ENCODE measurements at places on chromosomes 7 and 10.

GRCh38 chr10:10845185-10845584 lies 172.5 kb upstream of the CELF2 start:
- no peak for DNase-seq

GRCh38 chr10:58477122-58477521 lies 35.5 kb upstream of the BICC1 start:
- no peak for DNase-seq

- DNase-seq = no peak
Observed at GRCh38 chr10:88913127-88913526, 33.1 kb downstream of the STAMBPL1 start.

GRCh38 chr7:31249671-31250070 lies 90.9 kb downstream of the NEUROD6 start:
- DNase-seq = no peak

GRCh38 chr7:71854546-71855397 lies 557.4 kb downstream of the CALN1 start:
- DNase-seq = no peak

DNA sequence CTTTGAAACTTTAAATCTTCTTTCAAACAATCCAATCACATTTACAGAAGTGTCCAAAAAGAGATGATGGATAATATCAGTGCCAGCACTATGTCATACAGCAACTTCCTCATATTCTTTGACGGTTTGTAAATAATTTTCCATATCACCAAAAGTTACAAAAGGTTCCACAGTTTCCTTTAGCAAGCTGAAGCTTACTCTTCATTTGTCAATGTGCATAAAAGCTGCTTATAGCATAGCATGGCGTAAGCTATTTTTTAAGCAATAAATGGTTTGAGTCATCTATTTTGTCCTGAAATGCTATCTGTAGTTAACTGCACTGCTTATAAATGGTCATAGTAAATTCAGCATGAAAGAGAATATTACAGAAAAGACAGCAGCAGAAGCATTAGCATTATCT lies 95.1 kb downstream of the ETV1 start:
- no peak for DNase-seq

DNA sequence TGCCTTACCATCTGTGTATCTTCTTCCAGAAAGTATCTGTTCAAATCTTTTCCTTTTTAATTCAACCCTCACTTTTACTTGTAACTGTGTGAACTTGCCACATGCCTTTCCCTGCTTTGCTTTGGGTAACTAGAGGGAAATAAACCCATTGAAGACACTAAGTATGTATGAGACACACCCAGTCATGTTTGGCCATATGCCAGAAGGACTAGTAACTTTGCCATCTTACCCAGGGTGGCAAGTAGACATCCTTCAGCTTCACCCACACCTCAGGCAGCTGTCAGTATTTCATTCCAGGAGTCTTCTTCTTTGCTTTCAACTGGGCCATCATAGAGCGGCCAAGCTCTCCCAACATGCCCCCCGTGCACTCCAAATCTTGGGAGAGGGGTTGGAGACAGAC lies 323.1 kb downstream of the TNS3 start:
- DNase-seq = no peak

GRCh38 chr10:26491276-26491675 lies 53.1 kb downstream of the APBB1IP start:
- DNase-seq = no peak

- DNase-seq = no peak
Observed at GRCh38 chr7:19177269-19177668, 32.0 kb upstream of the FERD3L start.

DNA sequence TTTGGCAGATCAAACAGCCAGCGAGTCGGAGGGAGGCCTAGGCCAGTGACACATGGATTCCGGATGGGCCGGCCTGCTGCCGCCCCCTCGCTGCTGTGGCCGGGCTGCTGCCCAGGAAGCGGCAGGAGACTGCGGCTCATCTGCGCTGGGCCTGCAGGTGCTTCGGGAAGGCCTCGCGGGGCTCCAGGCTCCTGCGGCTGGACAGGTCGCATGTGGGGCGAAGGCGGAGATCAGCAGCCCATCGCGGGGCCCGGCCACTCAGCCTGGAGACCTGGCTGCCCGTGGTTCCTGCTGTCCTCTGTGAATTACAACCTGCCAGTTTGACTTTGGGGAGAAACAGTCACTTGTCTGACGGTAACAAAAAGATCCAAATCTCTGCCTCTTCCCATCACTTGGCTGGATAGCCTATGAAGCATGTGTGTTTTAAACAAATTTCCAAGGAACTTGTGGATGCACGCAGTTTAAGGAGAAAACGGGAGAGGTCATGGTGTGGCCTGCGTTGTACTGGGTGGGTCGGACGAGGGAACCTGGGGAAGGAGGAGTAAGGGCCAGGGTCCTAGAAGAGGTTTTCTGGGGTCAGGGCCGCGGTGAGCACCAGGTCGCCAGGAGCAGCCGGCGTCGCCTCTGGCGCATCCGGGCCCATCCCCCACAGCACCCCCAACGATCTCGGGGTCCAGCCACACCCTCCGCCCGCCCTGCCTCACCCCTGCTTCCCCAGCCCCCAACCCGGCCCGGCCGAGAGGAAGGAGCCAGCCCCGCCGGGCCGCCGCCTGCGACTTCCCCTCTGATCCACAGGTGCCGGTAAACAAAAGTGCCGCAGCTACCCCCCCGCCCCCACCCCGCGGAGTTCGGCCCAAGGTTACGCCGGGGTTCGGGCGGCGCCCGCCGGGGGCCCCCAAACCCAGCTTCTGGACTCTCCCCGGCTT lies 1.6 kb downstream of the SPOCK2 start:
- DNase-seq = no peak

GRCh38 chr7:159092701-159093121 lies 52.0 kb downstream of the VIPR2 start:
- no peak for DNase-seq

- DNase-seq = no peak
Observed at GRCh38 chr10:17802976-17803375, 6.2 kb upstream of the MRC1 start.

DNA sequence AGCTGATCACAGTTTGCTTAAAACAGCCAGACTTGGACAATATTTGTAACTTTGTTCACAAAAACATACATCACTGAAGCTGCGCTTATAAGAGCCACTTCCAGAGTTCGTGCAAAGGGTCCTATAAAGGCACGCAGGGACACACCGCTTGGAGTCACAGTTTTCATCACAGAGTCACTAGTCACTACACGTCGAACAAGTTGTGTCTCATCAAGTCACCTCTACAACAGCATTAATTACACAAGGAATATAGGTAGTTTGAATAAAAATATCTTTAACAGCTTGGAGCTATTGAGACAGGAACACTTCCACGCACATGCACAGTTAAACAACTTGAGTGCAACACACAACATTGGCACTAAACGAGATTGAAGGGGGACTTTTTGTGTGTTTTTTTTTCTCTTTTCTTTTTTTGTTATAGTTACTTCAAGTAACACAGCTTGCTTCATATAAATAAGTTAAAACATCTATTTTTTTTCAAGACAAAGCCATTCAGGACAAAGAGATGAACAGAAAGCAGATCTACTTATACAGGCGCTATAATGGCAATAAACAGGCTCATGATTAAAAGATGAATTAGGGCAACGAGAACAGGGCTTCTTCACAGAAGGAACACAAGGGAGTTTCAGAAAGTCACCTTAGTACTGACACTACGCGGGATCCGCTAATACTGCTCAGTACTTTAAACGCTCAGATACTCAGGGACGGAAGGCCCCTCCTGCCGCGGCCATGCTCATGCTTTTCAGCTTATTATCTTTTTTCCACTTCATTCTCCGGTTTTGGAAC lies 2.2 kb downstream of the HOXA5 start:
- DNase-seq = no peak

DNA sequence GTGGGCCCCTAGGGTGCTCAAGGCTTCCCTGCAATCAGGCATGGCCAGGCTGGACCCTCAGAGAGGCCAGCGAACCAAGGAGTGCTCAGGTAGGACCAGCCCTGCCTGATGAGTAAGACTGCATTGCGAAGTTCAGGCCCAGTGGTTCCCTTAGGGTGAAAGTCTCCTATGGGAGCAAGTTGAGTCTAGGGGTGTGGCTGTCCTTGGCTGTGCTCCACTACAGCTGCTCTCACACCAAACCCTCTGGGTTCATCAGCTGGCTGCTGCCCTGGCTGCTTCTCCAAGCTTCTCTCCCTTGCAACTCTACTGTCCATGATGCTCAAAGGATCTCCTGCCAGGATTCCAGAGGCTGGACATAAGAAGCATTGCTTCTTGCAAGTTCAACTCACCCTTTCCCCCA lies 18.7 kb downstream of the FAM25A start:
- no peak for DNase-seq

GRCh38 chr10:17808971-17809841 lies at the start of gene MRC1:
TSS of gene MRC1 (plus strand) at chr10:17809348. CDS start at chr10:17809466, 118 bp downstream.
- no peak for DNase-seq

- no peak for DNase-seq
Observed at GRCh38 chr10:93821051-93821772, 63.5 kb downstream of the LGI1 start.

DNA sequence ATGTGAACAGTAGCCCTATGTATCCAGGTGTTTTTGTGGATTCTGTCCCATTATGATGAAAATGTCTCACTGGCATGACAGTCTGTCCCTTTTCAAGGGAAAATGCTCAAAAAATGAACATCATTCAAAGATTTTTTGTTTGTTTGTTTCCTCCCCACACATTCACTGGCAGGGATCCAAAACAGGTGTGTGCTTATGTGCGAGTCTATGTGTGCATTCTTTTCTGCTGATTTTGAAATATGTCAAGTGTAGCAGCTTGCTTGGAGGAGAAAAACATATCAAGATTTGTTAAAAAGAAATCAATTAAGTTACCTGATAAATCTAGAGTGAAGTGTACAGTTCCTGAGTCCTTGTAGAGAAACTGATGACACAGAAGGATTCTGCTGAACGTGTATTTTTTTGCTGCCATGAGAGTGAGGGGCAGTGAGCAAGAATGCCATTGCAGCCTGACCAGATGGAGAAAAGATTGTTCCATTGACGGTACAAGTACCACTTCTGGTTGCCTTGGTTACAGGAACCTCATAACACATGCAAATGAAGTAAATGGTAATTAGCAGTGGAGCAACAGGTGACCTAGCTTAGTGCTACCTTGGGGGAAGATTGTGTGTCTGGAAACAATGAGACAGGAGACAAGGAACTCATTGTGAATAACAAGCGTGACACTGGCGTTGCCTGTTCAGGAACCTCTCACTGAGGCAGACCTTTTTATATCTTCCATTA lies 277.4 kb upstream of the PHYHIPL start:
- DNase-seq = no peak

GRCh38 chr10:94088926-94089381 lies 95.2 kb downstream of the PLCE1 start:
- DNase-seq = no peak

GRCh38 chr7:139495580-139496125 lies 12.2 kb upstream of the KLRG2 start:
- DNase-seq = no peak

DNA sequence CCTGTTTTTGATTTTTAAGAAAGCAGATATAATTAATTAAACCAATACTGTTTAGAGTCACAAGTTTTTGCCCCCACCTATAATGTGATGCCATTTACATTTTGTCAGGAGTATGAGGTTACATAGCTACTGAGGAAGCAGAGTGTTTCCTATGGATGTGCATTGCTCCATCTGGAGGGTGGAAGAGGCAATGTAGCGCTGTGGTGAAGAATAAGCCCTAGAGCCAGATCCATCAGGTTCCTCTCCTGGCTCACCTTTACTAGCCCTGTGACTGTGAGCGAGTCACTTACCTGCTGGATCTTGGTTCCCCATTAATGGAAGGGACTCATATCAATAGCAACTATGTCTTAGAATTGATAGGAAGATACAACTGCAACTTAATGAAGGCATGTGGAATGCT lies 216.0 kb downstream of the GPAM start:
- DNase-seq = no peak

GRCh38 chr10:12504176-12504575 lies 154.8 kb downstream of the CAMK1D start:
- no peak for DNase-seq

GRCh38 chr10:78357141-78358063 lies 323.7 kb downstream of the RPS24 start:
- no peak for DNase-seq

GRCh38 chr10:91043173-91043910 lies 122.5 kb upstream of the ANKRD1 start:
- DNase-seq = no peak

- peak; percentile 26 for DNase-seq
Observed at GRCh38 chr7:25259487-25260243, 31.4 kb upstream of the NPVF start.

- no peak for DNase-seq
Observed at GRCh38 chr10:118723466-118723865, 31.3 kb downstream of the CACUL1 start.

GRCh38 chr7:8221567-8221966 lies 40.4 kb downstream of the ICA1 start:
- no peak for DNase-seq

- DNase-seq = no peak
Observed at GRCh38 chr10:32205670-32206069, 141.3 kb downstream of the EPC1 start.

- DNase-seq = no peak
Observed at GRCh38 chr7:158073845-158074840, 513.5 kb downstream of the PTPRN2 start.

DNA sequence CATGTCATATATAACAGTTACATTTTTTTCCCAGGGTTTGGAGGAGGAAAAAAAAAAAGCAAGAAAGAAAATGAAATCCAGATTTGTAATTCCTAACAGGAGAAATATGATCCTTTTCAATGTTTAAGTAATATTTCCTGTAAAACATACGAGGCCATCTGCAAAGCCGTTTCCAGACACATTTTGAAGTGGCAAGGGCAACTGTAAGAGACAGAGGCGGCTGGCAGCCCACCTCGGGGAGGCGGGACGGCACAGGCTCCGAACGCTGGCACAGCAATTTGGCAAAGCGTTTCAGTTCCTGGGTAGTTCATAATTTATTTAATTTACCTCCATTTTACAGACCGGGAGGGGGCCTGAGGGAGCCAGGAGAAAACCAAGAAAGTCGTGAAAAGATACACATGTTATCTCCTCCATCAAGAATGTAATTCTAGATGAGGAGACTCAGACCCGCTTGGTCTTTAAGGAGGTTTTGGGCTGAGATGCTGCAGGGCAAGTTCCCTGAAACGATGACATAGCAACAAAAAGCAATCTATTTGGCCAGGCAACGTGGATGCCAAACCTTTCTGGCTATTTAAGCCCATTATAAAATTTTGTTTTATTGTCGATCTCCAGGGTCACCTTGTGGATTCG lies 448.5 kb upstream of the MKI67 start:
- DNase-seq = no peak

All from NCI-H1048 (cell line).